Stimulated activated CD4-positive, alpha-beta T cell treated with anti-CD3 and anti-CD28 coated beads, Interleukin-1b, Interleukin-23, amount 100 ng/mL, for 1 hour (primary cell): ENCODE measurements at places on chromosomes 11 and 22.

DNA sequence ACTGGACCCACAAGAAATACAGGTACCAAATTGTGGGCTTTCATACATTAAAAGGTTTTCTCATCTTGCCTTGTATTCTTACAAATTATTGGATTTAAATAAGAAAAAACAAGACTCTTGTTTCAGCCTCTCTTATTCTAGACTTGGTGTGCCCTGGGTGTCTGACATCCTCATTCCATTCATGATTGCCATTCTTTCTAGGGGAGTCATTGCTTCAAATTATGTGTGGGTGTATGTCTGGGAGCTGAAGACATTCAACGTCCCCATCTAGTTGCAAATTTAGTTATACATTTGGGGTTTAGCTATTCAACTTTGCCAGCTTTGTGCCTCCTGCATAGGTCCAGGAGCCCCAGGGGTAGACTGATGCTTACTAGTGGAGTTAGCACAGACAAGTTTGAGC lies 18.1 kb downstream of the MAML2 start:
- no peak for DNase-seq

DNA sequence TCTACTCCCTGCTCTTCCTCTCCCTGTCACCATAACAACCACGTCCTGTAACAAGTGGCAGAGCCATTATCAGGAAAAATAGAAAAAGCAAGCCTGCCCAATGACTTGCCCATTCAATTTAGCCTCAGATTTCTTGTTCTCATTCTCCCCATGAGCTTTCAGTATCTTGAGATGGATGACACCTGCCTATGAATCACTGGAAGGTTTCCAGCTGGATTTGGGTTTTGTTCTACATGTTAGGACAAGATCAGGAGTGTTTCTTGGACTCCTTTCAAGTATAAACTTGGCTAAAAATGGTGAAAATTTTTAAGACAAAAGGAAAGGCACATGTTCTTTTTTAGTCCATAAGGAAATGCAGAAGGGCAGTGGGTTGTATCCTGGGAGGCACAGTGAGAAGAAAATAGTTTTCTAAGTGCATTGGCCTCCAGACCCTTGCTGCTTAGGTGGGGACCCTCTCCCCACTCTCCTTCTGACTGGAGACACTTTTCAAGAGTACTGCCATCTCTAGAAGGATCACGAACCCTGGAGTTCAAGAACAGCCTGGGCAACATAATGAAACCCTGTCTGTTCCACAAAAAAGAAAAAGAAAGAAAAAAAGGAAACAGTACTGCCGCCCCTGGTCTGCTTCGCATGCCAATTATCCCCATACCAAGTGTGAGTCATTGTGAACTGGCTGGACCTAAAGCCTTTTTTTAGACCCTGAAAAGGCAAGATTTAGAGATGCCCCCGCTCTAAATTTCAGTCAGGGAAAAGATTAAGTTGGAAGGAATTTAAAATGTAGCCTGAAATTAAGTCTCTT lies 51.0 kb downstream of the MTNR1B start:
- no peak for DNase-seq

DNA sequence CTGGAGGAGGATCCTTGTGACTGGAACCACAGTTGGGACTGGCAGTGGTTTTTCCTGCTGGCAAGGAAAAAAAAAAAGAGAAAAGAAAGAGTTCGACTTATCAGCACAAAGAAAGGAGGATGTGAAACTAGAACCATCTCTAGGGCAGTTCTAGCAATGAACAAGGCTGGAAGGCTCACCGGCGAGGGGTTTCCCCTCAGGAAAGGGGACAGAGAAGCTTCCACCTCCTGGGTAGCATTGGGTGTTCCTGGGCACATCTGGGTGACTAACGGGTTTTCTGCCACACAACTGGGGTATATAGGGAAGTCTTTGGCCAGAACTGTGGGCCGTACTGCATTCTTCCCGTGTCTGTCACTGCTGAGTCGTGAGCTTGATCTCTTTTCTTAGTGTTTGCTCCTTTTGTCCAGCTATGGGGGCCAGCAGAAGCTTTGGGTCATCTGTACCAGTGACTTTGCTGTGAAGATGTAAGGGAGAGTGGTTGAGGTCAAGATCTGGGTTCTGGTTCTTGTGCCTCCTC lies 109.4 kb upstream of the OR4B1 start:
- DNase-seq: no peak

- DNase-seq: no peak
Observed at GRCh38 chr22:43455846-43456245, 44.0 kb downstream of the MPPED1 start.
